Stimulated activated memory B cell treated with anti-CD40 and anti-IgM and Interleukin-4, amounts not matched to agents 10 μg/mL and 1 μg/mL and 100 μg/mL, for 72 hours (primary cell): ENCODE measurements at places on chromosomes 7 and 10.
A peak's percentile ranks its signal among the peaks of the same experiment; 100 is the strongest.

DNA sequence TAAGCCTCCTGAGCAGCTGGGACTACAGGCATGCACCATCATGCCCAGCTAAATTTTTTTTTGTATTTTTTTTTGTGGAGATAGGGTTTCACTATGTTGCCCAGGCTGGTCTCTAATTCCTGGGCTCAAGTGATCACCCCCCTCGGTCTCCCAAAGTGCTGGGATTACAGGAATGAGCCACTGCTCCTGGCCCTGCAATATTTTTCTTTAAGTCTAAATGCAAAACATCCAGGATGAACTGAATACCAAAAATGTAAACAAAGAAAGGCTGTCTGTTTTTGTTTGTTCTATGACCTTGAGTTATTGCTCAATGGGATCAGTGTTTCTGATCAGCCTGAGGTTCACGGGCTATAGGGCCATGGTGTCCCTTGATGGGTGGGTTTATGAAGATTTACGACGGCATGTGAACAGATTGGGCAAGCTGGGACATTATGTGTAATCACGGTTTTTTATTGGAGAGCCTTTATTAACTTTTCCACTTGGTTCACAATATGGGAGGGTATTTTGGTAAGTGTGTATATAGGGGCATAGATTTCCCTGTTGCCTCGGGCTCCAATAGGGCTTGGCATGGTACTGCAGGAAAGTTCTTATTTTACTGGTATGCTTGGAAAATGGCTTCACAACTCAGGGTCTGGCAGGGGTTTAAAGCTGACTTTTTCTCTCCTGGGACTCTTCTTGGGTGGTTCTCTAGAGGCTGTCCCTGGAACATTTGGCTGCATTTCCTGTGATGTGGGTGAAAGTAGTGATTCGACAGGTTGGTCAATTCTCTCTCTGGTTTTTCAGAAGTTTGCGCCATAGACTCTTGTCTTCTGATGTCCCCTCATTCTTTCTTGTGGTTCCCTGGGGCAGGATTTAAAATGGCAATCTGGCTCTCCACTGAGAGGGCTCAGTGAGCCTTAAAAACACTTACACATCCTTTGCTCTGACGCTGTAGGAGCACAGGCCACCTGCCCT, 41.6 kb downstream of the MRPS33 start:
- no peak for ATAC-seq

GRCh38 chr7:143299840-143300239, 11.7 kb downstream of the CASP2 start:
- ATAC-seq: peak; percentile 66

DNA sequence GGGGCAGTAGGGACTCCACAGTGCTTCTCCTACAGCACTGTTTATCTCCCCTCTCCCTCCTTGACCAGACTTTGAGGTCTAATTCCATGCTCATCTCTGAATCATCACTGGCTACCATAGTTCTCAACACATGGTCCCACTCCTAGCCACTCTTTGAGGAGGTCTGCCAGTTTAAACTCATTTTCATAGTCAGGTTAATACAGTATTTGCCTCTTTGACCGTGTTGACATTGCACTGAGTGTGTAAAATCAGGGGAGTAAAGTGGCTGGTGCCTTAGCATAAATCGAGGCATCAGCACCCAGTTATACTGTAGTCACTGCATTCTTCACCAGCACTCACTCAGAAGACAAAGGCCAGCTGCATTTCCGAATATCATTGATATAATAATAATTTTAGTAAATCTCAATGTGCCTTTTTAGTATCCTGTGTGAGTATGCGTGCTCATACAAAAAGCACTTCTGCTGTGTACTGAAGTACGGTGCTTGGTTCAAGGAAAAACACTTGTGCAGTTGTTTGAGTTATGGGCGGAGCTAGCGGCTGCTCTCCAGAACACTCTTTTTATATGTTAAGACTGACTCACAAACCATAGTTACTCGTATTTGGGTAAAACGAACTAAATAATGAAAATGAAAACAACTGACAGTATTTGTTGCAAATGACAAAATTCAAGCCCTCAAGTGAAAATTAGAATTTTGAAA, 89.7 kb downstream of the GALNT11 start:
- ATAC-seq: no peak

GRCh38 chr10:62234077-62234605, 34.5 kb downstream of the RTKN2 start:
- no peak for ATAC-seq

- no peak for ATAC-seq
Measured at GRCh38 chr10:128296253-128297007, 170.2 kb upstream of the MKI67 start.

DNA sequence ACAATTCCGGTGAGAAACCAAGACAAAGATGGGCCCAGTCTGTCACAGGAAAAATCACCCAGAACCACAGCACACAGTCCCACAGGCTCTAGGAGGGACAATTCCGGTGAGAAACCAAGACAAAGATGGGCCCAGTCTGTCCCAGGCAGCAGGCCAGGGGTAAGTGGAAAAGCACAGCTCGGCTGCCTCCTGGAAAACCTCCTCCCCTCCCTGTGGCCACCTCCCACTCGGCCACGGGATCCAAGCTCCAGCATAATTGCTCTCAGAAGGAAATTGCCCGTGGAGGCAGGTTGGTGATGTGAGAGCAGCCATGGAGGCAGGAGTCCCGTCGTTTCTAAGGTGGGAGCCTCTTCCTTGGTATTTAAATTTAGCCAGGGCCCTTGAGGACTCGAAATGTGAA, 95.7 kb downstream of the PLXNA4 start:
- no peak for ATAC-seq

DNA sequence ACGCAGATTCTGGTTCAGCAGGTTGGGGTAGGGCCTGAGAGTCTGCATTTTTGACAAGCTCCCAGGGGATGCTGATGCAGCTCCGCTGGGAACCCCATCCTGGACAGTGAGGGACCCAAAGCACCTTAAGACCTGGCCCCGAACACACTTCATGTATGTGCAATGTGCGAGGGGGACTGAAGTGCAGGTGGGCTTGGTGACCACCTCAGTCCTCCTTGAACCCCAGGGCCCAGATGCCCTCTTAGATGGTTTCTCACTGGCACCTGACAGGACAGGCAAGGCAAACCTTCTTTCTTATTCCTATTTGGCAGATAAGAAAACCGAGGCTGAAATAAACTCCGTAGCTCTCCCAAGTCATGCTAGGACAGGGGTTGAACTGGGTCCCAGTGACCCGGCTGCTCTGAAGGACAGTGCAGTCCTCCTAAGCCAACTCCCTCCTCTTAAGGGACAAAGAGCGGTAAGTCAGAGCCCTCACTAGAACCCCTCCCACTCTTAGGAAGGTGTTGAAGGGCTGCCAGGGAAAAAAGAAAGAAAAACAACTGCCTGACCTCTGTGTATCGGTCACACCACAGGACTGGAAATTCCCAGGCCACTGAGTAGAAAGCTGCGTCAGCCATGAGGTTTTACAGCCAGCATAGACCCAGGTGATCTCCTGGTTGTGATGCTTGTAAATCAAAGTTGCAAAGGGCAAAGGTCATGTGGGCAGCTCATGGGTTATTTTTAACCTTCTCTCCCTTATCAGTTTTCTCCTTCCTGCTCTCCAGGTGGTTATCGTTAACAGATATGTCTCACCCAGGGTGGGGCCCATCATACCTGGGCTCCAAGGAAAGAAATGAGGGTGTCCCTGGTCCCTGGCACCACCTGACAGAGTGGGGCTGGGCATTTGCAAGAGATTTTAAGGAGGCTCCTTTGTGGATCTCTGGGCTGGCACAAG, 90.9 kb upstream of the SMNDC1 start:
- peak; percentile 88 for ATAC-seq

- ATAC-seq: peak; percentile 77
Measured at GRCh38 chr7:28921822-28922221, 36.3 kb downstream of the TRIL start.
